Tibial nerve (tissue), 4 donors: ENCODE measurements at places on chromosomes 5 and 9.

DNA sequence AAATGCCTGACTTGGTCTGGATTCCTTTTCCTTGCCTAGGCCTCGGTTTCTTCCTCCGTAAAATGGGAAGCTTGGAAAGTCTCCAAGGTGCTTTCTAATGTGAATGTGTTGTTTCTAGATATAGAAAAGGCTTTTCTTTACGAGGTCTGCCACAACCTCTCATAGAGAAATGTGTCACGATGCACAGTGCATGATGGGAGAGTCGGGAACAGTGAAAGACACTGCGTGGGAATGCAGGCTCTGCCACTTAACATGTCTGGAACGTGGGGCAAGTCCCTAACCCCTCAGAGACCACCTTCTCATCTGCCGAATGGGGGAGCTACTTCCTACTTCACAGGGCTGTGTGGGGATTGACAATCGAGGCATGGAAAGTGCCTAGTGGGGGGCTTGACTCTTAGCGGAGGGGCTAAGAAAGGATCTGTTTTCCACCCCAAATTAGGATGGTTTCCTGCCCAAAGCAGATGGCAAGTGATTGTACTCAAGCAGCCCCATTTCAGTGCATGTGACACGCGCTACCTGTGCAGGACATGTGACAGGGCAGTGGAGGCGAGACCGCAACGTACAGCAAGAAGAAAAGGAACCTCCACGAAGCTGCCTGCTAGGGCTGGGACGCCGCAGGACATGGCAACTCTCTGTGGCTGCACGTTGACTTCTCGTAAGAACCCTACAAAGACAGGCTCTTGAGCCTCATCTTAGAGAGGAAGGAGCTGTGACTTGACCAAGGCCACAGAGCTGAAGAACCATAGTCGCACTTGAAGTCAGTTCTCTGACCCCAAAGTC lies 115.2 kb downstream of the CRB2 start:
- no peak for DNase-seq

DNA sequence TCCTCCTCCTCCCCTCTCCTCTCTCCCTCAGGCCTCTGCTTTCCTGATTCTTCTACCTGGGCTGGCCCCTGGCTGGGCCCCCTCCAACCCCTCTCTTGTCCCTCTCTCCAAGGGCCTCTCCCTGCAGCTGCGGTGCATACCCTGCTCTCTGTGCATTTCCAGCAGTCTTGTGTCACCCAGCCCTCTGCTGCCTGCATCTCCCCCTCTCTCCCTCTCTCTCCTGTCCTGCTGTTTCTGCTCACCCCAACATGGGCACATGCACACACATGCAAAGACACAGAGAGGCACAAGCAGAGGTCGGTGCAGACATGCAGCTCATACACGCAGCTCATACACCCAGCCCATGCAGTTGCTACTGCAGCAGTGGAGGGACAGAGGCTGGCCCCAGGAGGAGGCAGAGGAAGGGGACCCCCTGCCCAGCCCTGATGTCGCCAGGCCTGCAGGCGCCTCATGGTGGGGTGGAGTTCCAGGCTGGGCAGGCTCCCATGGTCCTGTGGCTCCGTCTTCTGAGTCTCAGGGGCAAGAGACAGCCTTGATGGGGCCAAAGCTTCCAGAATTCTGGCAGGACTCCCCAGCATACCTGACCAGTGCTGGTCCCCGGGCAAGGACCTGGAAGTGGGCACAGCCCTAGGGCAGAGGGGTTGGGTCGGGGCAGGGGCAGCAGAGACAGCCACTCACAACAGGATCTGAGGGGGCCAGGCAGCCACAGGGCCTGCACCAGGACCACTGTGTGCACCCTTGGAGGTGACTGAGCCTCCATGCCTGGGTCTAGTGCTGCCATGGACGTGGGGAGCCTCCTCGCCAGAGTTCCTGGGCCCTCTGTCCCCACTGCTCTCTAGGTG lies 216.9 kb downstream of the C9orf50 start:
- DNase-seq = no peak

GRCh38 chr5:139117342-139117884 lies 80.8 kb downstream of the SIL1 start:
- no peak for DNase-seq

- DNase-seq = peak; percentile 55
These were observed 1.1 kb upstream of the SSBP2 start for GRCh38 chr5:81751836-81752643.

- no peak for DNase-seq
These were observed 27.2 kb downstream of the ATP6V0E1 start for GRCh38 chr5:173010547-173011464.

DNA sequence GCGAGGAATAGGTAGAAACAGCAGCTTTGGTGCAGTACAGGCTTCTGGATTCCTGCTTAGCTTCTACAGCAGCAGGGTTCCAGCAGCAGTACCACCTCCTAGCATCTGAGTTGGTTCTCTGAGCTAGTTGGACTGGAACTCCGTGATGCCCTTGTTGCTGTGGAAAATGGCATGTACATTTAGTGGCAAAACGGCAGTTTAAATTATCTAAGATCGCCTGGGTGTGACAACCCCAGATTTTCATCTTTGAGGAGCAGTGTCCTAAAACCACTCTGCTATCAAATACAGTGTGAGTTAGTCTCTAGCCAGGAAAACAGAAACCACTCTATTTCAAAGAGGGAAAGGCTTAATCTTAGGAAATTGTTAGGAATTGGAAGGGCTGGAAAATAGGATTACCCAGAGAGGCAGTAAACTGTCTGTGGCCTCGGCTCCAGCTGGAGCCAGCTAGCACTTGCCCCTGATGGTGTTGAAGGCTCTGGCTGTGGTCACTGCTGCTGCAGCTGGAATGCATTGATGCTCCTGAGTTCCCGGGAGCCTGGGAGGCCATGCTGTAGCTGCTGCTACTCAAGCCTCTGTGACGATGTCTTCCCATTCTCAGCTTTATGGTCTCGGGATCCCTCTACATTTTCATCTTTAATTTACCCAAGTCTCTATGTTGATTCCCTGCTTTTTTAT lies 29.4 kb downstream of the RAD23B start:
- no peak for DNase-seq

DNA sequence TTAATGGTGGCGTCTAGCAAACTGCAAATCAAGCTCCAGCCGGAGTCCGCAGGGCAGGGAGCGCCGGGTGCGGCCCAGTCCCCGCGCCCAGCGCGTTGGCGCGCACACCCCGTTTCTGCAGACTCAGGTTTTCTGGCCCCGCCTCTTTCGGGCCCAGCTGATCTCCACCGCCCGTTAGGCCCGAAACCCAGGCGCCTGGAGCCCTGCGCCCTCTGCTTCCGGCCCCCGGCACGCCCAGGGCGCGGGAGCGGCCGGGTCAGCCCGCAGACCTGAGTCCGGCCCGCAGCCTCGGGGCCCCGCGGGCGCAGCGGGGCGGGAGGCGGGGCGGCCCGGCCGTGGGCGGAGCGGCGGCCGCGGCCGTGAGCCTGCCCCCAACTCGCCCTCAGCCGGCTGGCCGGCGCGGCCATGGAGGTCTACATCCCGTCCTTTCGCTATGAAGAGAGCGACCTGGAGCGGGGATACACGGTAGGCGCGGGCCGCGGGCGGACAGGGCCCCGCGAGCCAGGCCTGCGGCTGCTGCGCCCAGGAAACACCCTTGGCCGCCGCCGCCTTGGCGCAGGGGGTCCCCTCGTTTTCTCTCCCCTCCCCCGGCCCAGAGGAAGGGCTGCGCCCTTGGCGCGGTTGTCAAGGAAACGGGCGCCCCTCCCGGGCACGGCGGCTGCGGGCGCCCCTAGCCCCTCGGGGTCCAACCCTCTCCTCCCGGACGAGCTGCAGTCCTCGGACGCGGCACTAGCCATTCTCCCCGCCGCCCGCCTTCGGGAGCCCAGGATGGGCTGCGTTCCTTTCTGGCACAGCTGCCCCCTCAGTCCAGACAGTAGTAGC lies at the start of gene SNX24:
TSS of gene SNX24 (plus strand) at position 385 of the 822 bp plus-strand sequence. CDS start at position 406, 21 bp downstream.
- DNase-seq = peak; percentile 59
